DMS153 (cell line): ENCODE measurements at places on chromosomes 7 and 10.
A peak's percentile ranks its signal among the peaks of the same experiment; 100 is the strongest.

GRCh38 chr7:36512616-36513015 lies 123.0 kb downstream of the ANLN start:
- DNase-seq = no peak

- DNase-seq = no peak
These were observed 54.3 kb downstream of the CHN2 start for GRCh38 chr7:29248713-29249382.

DNA sequence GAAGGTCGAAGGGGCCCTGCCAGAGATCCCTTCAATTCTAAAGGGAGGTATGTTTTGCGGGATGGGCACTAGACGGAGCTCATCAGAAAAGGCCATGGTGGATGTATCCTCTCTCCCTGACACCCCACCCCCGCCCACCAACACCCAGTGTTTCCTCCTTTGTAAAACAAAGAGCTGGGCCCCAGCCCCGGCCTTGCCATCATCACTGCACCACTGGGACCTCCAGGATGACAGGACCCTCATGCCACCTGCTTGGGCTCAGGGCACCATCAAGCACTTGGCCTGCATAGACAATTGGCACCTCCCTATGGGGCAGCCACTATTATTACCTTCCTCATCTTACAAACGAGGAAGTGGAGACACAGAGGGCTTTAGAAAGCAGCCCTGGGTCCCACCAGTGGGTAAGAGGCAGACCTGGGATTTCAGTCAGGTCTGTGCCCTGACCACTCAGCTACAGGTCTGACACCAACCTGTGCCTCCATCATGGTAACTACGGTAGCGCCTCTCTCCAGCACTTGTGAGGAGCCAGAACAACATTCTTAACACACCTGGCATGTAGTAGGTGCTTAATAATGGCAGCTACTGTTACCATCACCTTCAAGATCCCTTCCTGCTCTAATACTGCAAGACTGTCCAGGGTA lies 2.0 kb downstream of the CALML3 start:
- no peak for DNase-seq

DNA sequence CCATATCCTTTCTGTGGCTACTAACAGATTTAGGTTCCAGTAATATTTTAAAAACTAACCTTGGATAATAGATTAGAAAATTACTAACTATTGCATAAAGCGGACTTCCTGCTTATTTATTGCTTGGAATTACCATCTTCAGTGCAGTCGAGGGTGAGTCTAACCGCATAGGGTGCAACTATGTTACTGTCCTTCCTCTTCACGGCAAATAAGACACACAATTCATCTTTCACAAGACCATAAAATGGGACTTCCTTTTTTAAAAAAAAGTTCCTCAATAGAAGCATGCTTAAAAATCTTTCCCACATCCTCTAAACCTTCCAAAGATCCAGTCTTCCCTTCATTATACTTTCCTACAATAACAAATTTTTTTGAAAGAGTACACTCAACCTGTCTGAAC lies 2.1 kb downstream of the SLC25A40 start:
- DNase-seq = no peak

DNA sequence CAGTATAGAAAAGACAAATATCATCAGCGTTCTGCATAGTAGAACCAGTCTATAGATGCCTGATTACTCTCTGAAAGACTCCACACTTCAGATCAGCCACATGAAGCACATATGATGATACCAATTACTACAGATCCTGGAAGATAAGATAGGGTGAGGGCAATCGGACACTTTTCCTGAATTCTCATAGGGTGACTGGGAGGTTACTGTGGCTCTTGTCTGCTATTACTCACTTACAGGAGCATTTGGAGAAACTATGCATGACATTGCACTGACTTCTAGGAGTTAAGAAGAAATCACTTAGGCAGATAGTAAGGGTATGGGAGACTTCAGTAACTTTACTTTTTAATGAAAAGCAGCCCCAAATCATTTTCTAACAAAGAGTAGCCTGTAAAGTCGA lies 1140.9 kb downstream of the XPNPEP1 start:
- DNase-seq = no peak

DNA sequence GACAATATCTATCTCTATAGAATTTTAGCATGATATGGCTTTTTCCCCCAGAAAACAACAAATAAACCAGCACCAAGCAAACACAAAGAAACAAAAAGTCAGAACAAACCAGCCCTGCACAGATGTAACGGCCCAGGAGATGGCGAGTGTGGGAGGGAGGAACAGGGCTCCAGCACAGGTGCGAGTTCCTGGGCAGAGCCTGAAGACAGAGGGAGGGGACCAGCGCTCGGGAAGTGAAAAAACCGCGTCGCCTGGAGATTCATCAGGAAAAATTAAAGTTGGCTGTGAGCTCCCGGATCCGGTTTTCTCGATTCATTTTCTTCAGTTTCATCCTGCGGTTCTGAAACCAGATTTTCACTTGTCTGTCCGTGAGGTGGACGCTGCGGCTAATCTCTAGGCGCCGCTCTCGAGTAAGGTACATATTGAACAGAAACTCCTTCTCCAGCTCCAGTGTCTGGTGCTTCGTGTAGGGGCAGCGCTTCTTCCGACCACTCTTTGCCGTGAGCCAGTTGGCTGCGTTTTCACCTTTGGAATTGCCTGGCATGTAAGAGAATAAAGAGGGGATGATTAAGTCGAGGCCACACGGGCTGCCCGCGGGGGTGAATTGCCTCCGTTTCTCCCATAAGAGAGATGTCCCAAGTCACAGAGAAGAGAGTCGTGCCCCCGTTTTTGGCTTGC lies 2.3 kb downstream of the HOXA10 start:
- DNase-seq = peak; percentile 68

DNA sequence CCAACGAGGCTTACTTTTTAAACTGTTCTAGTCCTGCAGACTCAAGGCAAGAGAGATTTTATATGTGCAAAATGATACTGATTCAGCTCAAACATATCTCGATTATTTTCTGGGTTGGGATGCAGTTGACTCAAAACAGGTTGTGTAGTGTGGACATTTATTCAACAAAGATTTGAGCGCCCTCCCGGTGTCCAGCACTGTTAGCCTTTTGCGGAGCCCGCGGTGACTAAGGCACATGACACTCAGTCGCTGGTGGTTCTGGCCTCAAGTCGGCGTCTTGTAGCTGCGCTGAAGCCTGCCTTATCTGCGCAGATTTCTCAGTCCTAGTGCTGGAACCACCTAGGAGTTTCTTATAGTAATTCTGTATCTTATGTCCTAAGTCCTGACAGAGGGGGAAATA lies 938 bp upstream of the CADPS2 start:
- peak; percentile 52 for DNase-seq

DNA sequence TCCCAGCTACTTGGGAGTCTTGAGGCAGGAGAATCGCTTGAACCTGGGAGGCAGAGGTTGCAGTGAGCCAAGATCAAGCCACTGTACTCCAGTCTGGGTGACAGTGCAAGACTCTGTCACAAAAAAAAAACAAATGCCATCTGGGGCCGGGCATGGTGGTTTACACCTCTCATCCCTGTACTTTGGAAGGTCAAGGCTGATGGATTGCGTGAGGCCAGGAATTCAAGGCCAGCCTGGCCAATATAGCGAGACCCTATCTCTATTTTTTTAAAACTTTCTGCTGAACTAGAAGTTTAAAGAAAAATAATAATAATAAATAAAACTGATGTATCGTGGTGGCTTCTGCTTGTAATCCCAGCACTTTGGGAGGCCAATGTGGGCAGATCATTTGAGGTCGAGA lies 15.7 kb upstream of the RNF216 start:
- no peak for DNase-seq

- no peak for DNase-seq
These were observed 64.8 kb upstream of the IGFBP3 start for GRCh38 chr7:45985902-45986301.

DNA sequence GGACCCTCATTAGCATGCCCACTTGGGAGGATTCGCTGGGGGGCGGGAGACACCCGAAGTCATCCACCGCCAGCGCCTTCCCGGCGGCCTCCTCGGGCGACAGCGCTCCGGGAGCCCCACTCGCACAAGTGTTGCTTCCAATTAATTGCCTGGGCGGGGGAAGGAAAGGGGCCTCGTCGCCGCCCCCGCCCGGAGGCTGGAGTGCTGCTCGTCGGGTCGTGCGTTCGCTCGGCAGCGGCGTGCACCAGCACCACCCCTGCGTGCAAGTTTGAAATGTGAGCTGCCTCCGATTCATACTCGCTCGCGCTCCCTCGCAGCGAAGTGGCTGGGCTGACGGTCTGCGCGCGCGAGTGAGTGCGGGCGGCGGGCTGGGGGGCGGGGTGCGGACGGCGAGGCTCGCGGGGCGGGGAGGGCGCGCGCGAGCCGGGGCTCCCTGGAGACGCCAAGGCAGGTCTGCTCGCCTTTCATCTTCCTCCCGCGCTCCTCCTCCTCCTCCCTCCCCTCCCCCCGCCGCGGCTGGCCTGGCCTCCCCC lies 104.6 kb upstream of the PPIF start:
- DNase-seq = peak; percentile 34

GRCh38 chr10:85621562-85621961 lies 745.0 kb downstream of the GRID1 start:
- no peak for DNase-seq

DNA sequence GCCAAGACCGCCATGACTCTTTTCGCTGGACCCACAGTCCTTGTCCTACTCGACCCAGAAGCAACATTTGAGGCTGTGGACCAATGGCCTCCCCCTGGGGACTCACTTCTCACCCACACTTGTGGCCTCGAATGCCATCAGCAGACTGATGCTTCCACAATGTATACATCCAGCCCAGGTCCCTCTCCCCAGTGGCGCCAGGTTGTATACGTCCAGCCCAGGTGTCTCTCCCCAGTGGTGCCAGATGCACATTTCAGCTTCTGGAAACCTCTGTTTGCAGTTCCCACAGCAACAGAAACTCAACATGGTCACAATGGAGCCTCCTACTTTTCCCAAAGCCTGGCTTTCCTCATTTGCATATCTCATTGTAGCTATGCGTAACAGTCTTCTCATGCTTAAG lies 210.5 kb upstream of the RNF32 start:
- DNase-seq = no peak
